ENCODE measurements at places on chromosomes 6 and 20.

- DNase-seq: peak; percentile 33
Measured at GRCh38 chr6:169326067-169326799, 72.6 kb upstream of the THBS2 start.

- DNase-seq: no peak
Measured at GRCh38 chr20:42255821-42256220, 637.6 kb upstream of the CHD6 start.

- DNase-seq: peak; percentile 17
Measured at GRCh38 chr6:18183766-18184165, 28.5 kb downstream of the KDM1B start.

- no peak for DNase-seq
Measured at GRCh38 chr6:132969196-132969595, 154.8 kb downstream of the RPS12 start.

- no peak for DNase-seq
Measured at GRCh38 chr6:120122401-120122800, 772.8 kb upstream of the MAN1A1 start.

DNA sequence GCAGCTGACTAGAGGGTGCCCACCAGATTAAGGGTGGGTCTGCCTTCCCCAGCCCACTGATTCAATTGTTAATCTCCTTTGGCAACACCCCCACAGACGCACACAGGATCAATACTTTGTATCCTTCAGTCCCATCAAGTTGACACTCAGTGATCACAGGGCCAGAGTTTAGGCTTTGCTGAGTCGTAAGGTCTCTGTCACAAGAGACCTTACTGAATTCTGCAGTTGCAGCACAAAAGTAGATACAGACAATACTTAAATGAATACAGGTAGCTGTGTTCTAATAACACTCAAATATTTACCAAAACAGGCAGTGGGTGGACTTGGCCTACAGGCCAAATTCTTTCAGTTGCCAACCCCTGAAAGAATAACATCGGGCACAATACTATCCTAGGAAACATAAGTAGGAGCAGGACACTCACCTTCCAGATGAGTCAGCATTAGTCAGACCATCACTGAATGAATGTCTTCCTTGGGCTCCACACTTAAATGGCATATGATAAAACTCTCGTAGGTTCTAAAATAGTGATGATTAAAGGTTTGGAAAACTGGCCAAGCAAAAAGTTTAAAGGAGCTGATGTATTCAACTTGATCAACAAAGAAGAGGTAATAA lies 190.0 kb downstream of the UBE3D start:
- DNase-seq: no peak

DNA sequence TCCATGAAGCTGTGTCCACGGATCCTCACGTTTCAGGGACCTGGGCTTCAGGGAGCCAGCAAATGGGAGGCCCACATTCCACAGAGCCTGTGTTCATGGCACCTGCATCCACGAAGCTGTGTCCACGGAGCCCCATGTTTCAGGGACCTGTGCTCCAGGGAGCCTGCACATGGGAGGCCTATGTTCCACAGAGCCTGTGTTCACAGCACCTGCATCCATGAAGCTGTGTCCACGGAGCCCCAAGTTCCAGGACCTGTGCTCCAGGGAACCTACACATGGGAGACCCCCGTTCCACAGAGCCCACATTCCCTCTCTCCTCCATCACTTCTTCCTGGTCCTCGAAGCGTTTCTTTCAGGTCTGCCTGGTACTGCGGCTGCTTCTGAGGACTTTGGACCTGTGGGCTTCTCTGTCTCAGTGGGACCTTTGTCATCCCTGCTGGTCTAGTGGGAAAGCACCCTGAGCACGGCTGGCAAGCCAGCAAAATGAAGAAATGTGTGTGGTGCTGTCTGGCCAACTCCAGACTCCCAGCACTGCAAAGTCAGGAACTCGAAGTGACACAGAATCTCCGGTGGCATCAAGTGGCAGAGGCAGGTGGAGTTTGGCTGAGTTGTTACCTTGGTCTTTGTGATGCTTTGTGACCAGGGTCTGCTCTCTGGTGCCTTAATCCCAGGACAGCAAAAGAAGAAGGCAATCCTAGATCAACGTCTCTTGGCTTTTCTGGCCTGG lies 245.9 kb downstream of the DLL1 start:
- DNase-seq: no peak

GRCh38 chr6:52632011-52632410 lies 38.9 kb upstream of the TMEM14A start:
- no peak for DNase-seq

GRCh38 chr6:91299544-91300491 lies 712.9 kb upstream of the MAP3K7 start:
- DNase-seq: no peak

Data from cerebellar cortex (tissue), 1 donor.